ENCODE measurements at places on chromosomes 5 and 9. TPM values are rescaled to one million over a fixed set of nuclear protein-coding genes. Genes with fewer than 3 reads are reported as not detected.

DNA sequence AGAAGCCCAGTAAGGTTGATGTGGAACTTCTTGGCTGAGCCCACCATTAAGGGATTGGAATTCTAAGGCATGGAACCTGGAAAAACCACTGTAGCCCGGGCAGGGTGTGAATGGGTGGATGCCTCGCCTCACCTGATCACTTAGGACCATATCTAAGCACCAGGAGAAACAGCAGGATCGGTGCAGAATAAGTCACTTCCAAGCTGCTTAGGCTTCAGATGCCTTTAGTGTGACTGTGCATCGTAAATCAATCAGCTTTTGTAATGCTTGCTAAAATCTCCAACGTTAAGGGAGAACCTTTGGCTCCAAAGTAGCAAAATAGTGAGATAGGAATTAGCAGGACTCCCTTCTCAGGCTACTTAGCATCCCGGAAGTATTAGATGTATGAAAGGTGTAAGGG is 103.9 kb upstream of the MEGF10 start:
- no peaks in the 10 kb centered on the region for H3K36me3 ChIP-seq
- DNase-seq = no peak
- H3K4me3 ChIP-seq = no peak overlapping the region
- no peaks in the 10 kb centered on the region for H3K4me1 ChIP-seq
- H3K27ac ChIP-seq = no peak overlapping the region

DNA sequence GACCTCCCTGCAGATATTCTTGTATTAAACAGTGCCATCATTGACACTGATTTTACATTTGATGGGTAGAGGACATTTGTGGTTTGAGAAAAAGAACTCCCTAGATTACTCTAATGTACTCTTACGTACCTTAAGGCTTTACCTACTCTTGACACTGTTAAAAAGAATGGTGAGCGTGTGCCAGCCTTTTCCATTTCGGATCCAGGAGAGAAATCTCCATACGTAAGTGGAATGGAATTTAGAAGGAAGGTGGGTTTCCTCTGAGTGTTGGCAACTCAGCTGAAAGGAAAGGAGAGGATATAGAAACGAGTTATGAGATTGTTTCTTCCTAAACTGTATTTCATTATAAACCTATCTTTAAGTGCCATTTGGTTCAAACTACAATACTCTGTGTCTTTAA is 40.9 kb downstream of the TNPO1 start:
- H3K27me3 ChIP-seq = no peaks in the 10 kb centered on the region
- H3K36me3 ChIP-seq = peaks cover 51% of the 10 kb centered on the region
- no peak overlapping the region for H3K4me3 ChIP-seq
- peaks cover 13% of the 10 kb centered on the region for H3K4me1 ChIP-seq
- H3K27ac ChIP-seq = no peak overlapping the region
- DNase-seq = no peak

- no peak overlapping the region for H3K4me3 ChIP-seq
- DNase-seq = no peak
- no peak overlapping the region for H3K27ac ChIP-seq
These were observed 393.8 kb upstream of the MEF2C start for GRCh38 chr5:89276566-89277305.

DNA sequence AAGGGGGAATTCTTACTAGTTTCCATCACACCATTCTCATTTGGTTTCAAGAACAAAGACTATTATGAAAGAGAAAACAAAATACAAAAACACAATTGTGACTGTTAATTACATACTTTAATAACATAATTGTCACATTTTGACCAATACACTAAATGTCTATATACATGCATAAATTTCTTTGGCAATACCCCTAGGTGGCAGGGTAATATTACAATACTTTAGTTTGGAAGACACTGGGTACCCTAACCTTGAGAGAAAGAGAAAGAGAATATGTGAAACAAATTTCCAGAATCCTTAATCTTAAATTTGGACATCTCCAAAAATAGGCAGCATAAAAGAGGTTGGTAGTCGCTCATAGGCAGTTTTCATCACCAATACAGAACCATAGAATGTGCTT is 619.6 kb upstream of the ADAMTS16 start:
- no peak for DNase-seq
- no peaks in the 10 kb centered on the region for H3K27me3 ChIP-seq
- no peak overlapping the region for H3K4me3 ChIP-seq
- no peak overlapping the region for H3K27ac ChIP-seq
- H3K36me3 ChIP-seq = no peaks in the 10 kb centered on the region

DNA sequence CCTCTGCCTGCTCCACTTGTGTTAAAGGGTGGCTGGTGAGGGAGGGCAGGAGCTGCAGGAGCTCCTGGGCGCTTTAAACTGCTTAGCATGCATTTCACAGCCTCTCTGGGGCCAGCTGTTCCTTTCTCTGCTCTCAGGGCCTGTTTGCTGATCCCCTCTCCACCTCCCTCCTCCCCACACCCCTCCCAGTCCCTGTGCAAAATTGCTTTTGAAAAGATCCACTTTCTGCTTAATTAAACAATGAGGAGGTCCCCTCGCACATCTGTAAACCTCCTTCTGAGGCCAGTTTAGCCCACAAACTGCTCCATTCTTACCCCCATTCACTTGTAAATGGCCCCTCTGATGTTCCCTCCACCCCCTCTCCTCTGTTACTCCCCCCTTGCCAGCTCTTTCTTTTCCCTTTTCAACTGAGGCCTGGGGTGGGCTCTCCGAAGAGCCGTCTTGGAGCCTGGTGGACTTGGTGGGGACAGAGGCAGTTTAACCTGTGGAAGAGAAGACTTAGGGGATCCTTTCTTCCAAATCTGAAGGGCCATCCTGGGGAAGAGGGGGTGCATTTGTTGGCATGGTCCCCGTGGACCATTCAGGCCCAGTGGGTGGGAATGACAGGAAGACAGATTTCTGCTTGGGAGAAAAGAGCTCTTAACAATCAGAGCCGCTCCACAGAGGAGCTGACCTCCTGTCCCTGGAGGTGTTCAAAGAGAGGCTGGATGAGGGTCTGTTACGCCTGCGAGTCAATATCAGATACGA is 12.0 kb downstream of the URM1 start:
- H3K27me3 ChIP-seq = no peaks in the 10 kb centered on the region
- no peak overlapping the region for H3K4me3 ChIP-seq
- peaks cover 69% of the 10 kb centered on the region for H3K36me3 ChIP-seq
- no peak for DNase-seq
- no peak overlapping the region for H3K27ac ChIP-seq

DNA sequence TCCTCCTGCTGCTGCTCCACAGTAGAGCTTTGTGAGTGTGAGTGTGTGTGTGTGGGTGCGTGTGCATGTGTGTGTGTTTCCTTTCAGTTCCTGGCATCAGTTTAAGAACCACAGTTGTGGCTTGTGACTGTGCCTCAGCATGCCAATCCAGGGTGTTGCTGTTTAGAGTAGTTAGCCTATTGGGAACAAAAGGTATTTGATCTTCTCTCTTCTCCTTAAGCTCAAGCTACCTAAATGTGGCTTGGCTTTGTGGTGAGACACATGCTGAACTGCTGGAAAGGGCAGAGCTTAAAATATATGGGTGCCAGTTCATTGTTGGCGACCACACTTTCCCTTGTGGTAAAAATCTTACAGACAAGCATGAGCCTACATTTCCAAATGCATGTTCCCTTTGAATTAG is 116.6 kb upstream of the BNC2 start:
- H3K36me3 ChIP-seq = no peaks in the 10 kb centered on the region
- H3K27ac ChIP-seq = no peak overlapping the region
- no peaks in the 10 kb centered on the region for H3K4me1 ChIP-seq
- H3K27me3 ChIP-seq = no peaks in the 10 kb centered on the region
- no peak overlapping the region for H3K4me3 ChIP-seq

DNA sequence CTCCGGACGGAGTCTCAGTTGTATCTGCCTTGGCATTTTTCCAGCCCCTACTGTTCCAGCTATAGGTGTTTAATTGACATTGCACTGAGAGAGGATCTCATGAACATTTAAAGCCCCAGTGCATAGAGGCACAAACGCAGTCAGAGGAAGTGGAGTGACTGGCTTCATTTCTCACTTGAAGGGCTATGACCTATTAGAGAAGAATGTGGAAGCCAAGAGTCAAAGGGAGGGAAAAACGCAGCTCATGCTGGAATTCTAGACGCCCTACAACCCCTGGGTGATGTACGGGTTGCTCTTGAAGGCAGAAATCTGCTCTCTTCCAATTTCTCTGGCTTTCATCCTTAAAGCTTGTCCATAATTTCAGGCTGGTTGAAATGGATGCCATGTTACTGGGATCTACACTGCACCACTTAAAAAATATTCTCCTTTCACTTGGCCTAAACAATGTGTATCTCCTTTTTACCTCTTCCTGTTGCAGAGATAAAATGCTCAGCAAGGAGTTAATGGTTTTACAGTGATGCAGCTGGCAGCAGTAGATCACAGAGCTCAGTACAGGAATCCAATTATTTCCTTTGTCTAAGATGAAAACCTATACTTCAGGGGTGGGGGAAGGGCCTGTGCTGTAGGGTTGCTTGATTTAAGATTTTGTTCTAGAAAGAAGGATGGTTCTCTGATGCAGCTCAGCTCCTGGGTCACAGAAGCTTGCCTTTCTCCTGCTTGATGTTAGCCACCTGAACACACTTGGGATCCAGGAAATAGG is 61.8 kb upstream of the MAMDC2 start:
- no peaks in the 10 kb centered on the region for H3K36me3 ChIP-seq
- H3K4me1 ChIP-seq = no peaks in the 10 kb centered on the region
- DNase-seq = no peak
- H3K27ac ChIP-seq = no peak overlapping the region

DNA sequence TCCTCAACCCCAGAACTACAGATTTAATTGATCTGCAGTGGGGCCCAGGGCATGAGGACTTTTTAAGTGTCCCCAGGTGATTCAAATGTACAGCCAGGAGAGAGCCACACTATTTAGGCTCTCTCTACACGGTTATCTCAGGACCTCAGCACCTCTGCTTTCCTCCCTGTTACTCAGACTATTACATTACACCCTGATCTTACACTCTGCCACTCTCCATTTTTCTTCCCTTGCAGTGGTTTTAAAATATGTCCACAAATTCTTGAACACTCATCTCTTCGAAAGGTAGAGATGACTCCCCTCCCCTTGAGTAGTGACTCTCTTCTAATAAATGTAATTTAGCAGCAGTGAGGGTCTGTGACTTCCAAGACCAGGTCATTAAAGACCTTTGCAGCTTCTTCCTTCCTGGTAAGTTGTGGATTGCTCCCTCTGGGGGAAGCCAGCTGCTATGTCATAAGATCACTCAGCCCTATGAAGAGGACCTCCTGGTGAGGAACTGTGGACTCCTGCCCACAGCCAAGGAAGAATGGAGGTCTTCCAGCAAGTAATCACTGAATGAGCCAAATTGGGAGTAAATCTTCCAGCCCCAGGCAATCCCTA is 87.5 kb upstream of the SSBP2 start:
- H3K4me3 ChIP-seq = no peak overlapping the region
- DNase-seq = peak; percentile 58
- H3K27me3 ChIP-seq = no peaks in the 10 kb centered on the region
- no peaks in the 10 kb centered on the region for H3K4me1 ChIP-seq

- no peak overlapping the region for H3K27ac ChIP-seq
- no peaks in the 10 kb centered on the region for H3K27me3 ChIP-seq
- no peak for DNase-seq
- no peaks in the 10 kb centered on the region for H3K4me1 ChIP-seq
- no peak overlapping the region for H3K4me3 ChIP-seq
These were observed 11.5 kb downstream of the CXXC5 start for GRCh38 chr5:139659695-139660101.

DNA sequence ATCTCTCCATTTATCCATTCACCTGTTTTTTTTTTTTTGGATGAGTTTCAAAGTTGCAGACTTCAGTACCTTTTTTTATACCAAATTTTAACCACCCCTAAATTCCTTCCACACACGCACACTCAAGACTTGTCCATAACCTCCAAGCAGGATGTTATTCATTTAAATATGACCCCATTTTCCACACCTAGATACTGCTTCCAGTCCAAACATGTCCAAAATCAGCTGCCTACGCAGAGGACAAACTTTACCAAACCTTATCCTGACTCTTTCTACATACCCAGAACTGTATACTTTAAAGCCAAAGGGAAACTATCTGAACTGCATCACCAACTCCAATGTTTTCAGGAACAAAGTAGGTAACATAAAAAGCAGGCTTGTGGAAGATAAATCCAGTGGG is 36.0 kb upstream of the FYB1 start:
- no peak for DNase-seq
- H3K36me3 ChIP-seq = no peaks in the 10 kb centered on the region
- H3K4me3 ChIP-seq = no peak overlapping the region
- no peaks in the 10 kb centered on the region for H3K27me3 ChIP-seq
- H3K4me1 ChIP-seq = no peaks in the 10 kb centered on the region

GRCh38 chr5:123265551-123265950 is 157.7 kb downstream of the CEP120 start:
- H3K4me1 ChIP-seq = no peaks in the 10 kb centered on the region
- no peaks in the 10 kb centered on the region for H3K36me3 ChIP-seq
- H3K4me3 ChIP-seq = no peak overlapping the region
- no peak for DNase-seq
- no peak overlapping the region for H3K27ac ChIP-seq
- peaks cover 2% of the 10 kb centered on the region for H3K27me3 ChIP-seq

- H3K27me3 ChIP-seq = no peaks in the 10 kb centered on the region
- H3K4me3 ChIP-seq = no peak overlapping the region
- H3K4me1 ChIP-seq = no peaks in the 10 kb centered on the region
These were observed 89.5 kb upstream of the SLC1A1 start for GRCh38 chr9:4400731-4401130.

GRCh38 chr9:92656537-92656925 is 13.4 kb downstream of the IPPK start:
- peaks cover 3% of the 10 kb centered on the region for H3K4me1 ChIP-seq
- H3K27ac ChIP-seq = no peak overlapping the region
- H3K4me3 ChIP-seq = no peak overlapping the region
- H3K36me3 ChIP-seq = peaks cover 39% of the 10 kb centered on the region

DNA sequence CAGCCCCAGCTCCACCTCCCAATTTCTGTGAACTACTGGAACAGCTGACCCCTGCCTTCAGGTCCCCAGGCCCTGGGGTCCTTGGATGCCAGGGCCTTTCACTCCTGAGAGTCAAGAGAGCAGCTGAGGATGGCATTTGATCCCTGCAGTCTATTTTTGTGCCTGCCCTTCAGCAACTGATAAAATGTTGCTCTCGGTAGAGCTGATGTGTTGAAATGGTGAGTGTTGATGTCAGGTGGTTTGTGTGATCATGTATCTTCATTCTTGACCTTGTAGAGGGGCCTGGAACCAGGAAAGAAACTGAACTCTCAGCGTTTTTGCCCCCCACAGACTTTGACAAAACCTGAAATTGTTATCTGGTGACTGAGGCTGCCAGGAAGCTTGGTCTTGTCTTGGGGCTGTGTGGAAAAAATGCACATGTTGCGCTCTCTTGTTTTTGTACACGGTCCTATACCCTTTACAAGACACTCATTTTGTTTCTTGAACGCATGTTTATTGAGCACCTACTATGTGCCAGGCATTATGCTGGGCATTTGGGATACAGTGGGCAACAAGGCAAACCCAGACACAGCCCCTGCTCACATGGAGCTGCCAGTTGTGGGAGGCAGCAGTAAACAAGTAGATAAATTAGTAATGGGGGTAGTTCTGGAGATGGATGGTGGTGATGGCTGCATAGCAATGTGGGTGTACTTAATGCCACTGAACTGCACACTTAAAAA is 78.3 kb downstream of the PPARGC1B start:
- no peaks in the 10 kb centered on the region for H3K27me3 ChIP-seq
- no peak overlapping the region for H3K4me3 ChIP-seq
- DNase-seq = no peak
- no peak overlapping the region for H3K27ac ChIP-seq
- H3K36me3 ChIP-seq = no peaks in the 10 kb centered on the region

Gene TMEM174
- not detected for total RNA-seq

Gene AMBP
- total RNA-seq = not detected

Gene KLF4
- total RNA-seq = 4.0 TPM

Gene TRIM36
- not detected for total RNA-seq

Gene CEP78
- 39.8 TPM for total RNA-seq

Gene KLF9
- total RNA-seq = 86.7 TPM

Gene BRINP1
- not detected for total RNA-seq

Gene C9
- not detected for total RNA-seq
